A549 (cell line): ENCODE measurements at places on chromosomes 16 and 17. TPM values are rescaled to one million over a fixed set of nuclear protein-coding genes. Genes with fewer than 3 reads are reported as not detected.

The CD300LB gene
- not detected in 3 replicates for polyA plus RNA-seq

The PDIA2 gene
- polyA plus RNA-seq, result 0.42 to 0.82 TPM (median 0.52 TPM) in 3 replicates

The KCNJ16 gene
- 0.59 to 0.87 TPM (median 0.84 TPM) in 3 replicates for polyA plus RNA-seq

The PSMD3 gene
- 186 to 193 TPM (median 187 TPM) in 3 replicates for polyA plus RNA-seq

The EVI2A gene
- polyA plus RNA-seq, result not detected in 3 replicates

The IGSF6 gene
- not detected in 3 replicates for polyA plus RNA-seq

The IRX5 gene
- 0.57 to 0.67 TPM (median 0.67 TPM) in 3 replicates for polyA plus RNA-seq

The MYH8 gene
- polyA plus RNA-seq, result not detected in 3 replicates

The TP53TG3B gene
- polyA plus RNA-seq, result 0.43 TPM in 1 of 3 replicates, not detected in the others

The PROCA1 gene
- polyA plus RNA-seq, result 2.5 to 4.9 TPM (median 4.2 TPM) in 3 replicates

The CRISPLD2 gene
- polyA plus RNA-seq, result 1.6 to 2.9 TPM (median 2.4 TPM) in 3 replicates

The CNGB1 gene
- 0.15 to 0.23 TPM (median 0.21 TPM) in 3 replicates for polyA plus RNA-seq

The CRK gene
- polyA plus RNA-seq, result 73.1 to 76.5 TPM (median 75.1 TPM) in 3 replicates

- DNase-seq, result no peak
Observed at GRCh38 chr17:49670002-49670401, 7.9 kb downstream of the SPOP start.

- DNase-seq, result peak; percentile 22
Observed at GRCh38 chr16:89826531-89827382, 1.5 kb upstream of the SPIRE2 start.

DNA sequence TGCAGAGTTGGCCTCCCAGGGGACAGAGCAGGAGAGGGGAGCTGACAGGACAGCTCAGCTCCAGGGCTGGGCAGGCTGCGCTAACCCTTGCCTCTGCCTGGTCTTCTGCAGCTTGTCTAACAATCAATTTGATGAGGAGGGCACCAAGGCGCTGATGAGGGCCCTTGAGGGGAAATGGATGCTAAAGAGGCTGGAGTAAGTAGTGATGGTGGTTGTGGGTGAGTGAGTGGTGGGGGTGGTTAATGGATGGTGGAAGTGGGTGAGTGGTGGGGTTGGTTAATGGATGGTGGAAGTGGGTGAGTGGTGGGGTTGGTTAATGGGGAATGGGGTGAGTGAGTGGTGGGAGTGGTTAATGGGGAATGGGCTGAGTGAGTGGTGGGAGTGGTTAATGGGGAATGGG, 22.0 kb upstream of the CPNE2 start:
- DNase-seq, result no peak

GRCh38 chr17:35731239-35731916, at the start of gene RASL10B:
RASL10B (plus strand) TSS chr17:35731639; CDS start chr17:35735185, 3,546 bp downstream.
- no peak for DNase-seq

GRCh38 chr16:29757950-29758466, 12.2 kb upstream of the C16orf54 start:
- DNase-seq, result no peak

DNA sequence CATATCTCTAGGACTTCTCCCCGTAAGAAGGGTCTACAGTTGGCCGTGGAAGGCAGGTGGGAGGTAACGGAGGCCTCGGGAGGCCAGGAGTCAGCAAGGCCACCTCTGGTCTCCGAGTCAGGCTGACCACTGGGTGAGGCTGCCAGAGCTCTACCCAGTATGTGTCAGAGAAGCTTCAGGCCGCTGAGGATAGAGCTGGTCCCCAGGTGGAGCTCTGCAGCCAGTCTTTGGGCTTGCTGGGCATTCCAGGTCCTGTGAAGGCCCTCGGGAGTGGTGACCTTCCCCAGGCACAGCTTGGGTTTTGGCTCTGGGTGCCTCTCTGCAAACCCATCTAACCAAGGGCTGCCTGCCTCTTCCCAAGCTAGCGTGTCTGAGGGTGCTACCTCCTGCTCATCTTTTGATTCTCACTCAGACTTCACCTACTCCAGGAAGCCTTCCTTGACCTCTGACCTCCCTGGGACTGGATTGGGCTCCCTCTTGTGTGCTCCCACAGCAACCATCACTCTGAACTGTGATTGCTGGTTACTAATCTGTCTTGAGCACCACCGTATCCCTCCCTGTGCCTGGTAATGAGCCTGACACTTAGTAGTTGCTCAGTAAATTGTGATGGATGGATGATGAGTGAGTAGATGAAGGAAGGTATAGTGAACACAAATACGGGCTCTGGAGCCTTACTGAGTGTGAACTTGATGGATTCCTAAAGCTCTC, 22.3 kb downstream of the RHBDL3 start:
- no peak for DNase-seq

GRCh38 chr17:51833045-51833444, 325.5 kb downstream of the CA10 start:
- DNase-seq, result no peak

- DNase-seq, result peak; percentile 52
Observed at GRCh38 chr17:70636517-70637133, 467.3 kb downstream of the KCNJ2 start.

DNA sequence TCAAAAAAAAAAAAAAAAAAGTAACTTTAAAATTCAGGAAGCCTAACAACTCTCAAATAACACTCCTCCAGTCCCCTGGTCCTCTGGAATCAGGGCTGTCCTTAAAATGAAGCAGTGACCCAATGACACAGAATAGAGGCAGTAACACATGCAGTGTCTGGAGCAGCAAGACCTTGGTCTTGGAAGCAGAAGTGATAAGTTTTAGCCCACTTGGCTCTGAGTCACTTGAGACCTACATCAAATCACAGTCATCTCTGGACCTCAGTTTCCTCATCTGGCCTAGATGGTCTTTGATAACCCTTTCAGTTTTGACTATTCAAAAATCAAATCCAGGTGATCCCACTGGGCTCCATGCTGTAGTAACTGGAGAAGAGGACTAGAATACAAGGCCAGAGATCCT, 39.0 kb downstream of the LYRM1 start:
- DNase-seq, result no peak

DNA sequence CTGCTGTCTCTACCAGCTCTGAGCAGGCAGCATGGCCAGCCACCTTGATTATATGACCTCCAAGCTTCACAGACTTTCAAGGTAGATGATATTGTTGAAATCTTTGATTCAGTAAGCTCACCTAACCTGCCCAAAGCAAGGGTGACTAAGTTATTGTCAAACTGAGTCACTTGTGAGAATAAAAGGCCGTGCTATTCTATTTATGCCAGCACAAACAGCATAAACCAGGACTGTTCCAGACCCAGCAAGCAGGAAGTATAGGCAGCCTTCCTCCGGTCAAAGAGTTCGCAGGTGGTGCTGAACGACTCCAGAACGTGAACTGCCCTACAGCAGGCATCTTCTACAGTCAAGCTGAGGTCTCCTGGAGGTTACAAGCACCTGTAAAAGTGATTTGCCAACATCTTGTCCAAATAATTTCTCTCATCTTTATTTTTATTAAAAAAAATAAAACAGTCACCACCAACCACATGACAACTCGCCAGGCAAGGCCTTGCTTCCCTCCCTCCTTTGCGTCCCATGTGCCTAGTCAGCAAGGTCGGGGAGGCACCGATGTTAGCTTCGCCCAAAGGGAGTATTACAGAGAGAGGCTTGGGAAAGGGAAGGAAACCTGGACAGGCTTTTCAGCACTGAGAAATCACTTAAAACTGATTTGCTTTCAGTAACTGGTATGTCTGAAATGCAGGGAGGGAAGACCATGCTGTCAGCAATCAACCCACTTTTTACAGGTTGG, 10.8 kb downstream of the ARL2BP start:
- DNase-seq, result no peak

DNA sequence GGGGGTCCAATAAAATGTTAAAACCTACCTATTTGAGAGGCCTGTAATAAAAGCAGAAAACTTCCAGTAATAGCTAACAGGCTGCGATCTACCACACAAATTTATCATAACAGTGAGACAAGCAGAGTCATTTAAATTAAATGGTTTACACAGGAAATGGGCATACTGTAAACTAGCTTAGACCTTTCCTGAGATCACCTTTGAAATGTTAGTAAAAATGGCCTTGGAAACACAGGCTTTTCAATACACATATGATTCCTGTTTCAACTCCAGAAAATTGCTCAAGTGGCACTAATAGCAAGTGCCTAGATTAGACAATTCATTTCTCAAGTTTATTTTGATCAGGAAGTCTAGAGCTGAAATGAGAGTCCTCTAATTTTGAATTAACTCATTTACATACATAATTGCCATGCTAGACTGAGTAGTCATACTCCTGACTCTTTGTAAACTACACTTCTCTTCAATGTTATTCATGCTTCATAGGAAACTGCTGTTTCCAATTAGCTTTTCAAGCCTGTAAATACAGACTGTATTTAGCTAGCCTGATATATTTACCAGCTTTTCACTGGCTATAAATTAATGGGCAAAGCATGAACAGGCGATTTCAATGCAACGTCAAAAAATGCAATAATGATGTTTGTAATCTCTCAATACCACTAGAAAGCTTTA, 43.3 kb downstream of the PARN start:
- DNase-seq, result no peak

GRCh38 chr16:85824161-85825135, 25.0 kb downstream of the COX4I1 start:
- no peak for DNase-seq

DNA sequence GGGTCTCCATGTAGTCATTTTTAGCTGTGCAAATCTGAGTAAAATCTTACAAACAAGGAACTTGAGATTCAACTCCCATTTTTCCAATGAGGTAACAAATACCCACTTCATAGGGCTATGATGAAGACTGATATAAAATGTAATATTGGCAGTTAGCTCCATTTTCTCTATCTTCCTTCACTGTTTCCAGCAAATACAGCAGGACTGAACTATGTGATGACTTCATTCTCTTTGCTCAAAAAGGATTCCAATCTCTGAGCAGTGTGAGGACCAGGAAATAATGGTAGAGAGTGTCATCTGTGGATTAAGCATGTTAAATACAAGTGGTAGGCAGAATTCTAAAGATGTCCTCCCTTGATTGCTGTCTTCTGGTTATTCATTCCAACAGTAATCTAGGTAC, 18.3 kb downstream of the RND2 start:
- DNase-seq, result no peak

GRCh38 chr16:73006026-73006425, 41.9 kb downstream of the ZFHX3 start:
- DNase-seq, result no peak

DNA sequence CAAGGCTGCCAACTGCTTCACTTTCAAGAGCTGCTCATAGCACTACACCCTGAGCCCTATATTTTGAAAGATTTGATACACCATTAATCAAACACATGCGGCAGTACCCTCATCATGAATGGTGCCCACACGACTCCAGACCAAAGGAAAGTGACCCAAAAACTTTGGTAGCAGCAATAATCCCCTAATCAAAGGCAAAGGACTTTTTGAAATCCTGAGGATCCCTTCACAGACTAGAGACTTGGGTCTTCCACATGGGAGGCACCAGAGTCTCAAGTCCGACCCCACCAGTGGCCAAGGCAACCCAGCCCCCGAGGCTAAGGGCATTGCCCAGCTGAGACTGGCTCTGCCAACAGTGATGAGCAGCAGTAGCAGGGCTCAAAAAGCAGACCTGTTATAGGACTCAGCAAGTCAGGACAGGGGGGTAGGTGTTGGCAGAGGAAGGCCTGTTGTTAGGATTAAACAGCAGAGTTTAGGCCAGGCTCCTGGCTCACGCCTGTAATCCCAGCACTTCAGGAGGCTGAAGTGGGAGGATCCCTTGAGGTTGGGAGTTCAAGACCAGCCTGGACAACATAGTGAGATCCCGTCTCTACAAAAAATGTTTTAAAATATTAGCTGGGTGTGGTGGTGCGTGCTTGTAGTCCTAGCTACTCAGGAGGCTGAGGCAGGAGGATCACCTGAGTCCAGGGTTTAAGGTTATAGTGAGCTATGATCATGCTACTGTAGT, 3.2 kb downstream of the TRIM25 start:
- no peak for DNase-seq

GRCh38 chr17:5794881-5795506, 210.7 kb upstream of the NLRP1 start:
- no peak for DNase-seq

GRCh38 chr17:37818689-37819088, 73.8 kb upstream of the HNF1B start:
- DNase-seq, result no peak
